Right atrium auricular region (tissue), 2 donors: ENCODE measurements at places on chromosomes 3 and 15.

DNA sequence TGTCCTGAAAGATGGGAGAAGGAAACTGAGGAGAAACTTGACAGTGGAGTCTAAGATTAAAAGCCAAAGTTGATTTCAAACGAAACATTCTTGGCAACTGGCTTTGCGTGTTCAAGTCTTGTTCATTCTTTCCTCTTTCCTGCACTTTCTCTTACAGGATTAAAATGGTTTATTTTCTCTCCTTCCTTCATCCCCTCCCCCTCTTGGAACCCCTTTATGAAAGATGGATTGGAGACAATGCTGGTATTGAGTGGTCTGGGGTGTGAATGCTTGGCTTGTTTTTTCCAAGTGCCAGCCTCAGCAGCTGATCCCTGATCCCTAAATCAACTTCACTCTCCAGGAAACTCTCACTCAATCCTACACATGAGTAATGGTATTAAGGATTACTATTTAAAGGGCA, 703 bp upstream of the LSAMP start:
- H3K36me3 ChIP-seq: no peaks in the 10 kb centered on the region
- H3K4me3 ChIP-seq: no peak overlapping the region
- H3K27me3 ChIP-seq: no peaks in the 10 kb centered on the region
- no peak for DNase-seq

- H3K27ac ChIP-seq: peak overlapping the region; percentile 97
- H3K4me1 ChIP-seq: peaks cover 22% of the 10 kb centered on the region
- DNase-seq: no peak
- no peak overlapping the region for H3K4me3 ChIP-seq
Measured at GRCh38 chr15:75369897-75370581, 1.6 kb upstream of the MAN2C1 start.

- H3K27me3 ChIP-seq: no peaks in the 10 kb centered on the region
- DNase-seq: no peak
- no peaks in the 10 kb centered on the region for H3K36me3 ChIP-seq
- no peak overlapping the region for H3K27ac ChIP-seq
- H3K4me3 ChIP-seq: no peak overlapping the region
- H3K4me1 ChIP-seq: no peaks in the 10 kb centered on the region
Measured at GRCh38 chr15:31828594-31828993, 201.7 kb upstream of the CHRNA7 start.

GRCh38 chr15:50675535-50676144, 11.0 kb downstream of the TRPM7 start:
- peaks cover 24% of the 10 kb centered on the region for H3K4me1 ChIP-seq
- H3K36me3 ChIP-seq: no peaks in the 10 kb centered on the region
- no peak overlapping the region for H3K4me3 ChIP-seq

- peaks cover 2% of the 10 kb centered on the region for H3K4me1 ChIP-seq
- no peaks in the 10 kb centered on the region for H3K27me3 ChIP-seq
- no peak for DNase-seq
- H3K4me3 ChIP-seq: no peak overlapping the region
Measured at GRCh38 chr3:141493184-141493583, 6.4 kb downstream of the RASA2 start.

- DNase-seq: no peak
- no peak overlapping the region for H3K27ac ChIP-seq
Measured at GRCh38 chr3:128280481-128281052, 127.3 kb downstream of the EEFSEC start.

DNA sequence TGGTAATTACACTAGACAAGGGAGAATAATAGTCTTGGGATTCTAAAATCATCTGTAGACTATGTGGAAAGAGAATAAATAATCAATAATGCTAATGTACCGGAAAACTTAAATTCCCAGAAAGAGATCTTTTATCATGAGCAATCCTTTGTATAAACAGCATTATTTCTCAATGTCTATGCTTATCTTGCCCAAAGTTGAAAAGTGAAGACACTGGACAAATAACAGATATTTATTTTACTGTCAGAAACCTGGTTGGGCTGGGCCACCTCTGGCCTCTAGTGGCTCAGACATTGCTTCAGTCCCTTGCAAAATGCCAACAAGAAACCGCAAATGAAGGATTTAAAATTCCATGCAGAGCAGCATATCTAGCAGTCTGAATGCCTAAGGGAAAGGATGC, 409.9 kb downstream of the FHIT start:
- no peak for DNase-seq
- H3K27me3 ChIP-seq: no peaks in the 10 kb centered on the region
- no peak overlapping the region for H3K27ac ChIP-seq
- no peaks in the 10 kb centered on the region for H3K36me3 ChIP-seq

DNA sequence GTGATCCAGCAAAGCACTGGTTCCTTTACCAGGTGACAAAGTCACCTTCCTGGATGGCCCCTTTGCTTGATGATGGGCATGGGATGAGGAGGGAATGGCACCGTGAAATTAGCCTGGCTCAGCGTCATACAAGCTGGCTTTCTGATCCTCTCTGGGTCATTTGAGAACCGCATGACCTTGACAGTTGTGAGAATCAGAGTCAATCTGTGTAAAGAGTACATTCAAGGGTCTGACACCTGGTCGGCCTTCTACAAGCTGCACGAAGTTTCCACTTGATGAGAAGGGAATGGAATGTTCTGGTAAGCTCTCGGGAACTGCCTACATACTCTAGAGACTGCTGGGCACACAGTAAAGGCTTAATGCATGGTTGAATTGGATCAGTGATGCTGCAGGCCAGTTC, 319.8 kb upstream of the TLE3 start:
- H3K4me3 ChIP-seq: no peak overlapping the region
- H3K4me1 ChIP-seq: no peaks in the 10 kb centered on the region
- no peaks in the 10 kb centered on the region for H3K36me3 ChIP-seq
- no peak overlapping the region for H3K27ac ChIP-seq
- DNase-seq: no peak
- H3K27me3 ChIP-seq: no peaks in the 10 kb centered on the region

DNA sequence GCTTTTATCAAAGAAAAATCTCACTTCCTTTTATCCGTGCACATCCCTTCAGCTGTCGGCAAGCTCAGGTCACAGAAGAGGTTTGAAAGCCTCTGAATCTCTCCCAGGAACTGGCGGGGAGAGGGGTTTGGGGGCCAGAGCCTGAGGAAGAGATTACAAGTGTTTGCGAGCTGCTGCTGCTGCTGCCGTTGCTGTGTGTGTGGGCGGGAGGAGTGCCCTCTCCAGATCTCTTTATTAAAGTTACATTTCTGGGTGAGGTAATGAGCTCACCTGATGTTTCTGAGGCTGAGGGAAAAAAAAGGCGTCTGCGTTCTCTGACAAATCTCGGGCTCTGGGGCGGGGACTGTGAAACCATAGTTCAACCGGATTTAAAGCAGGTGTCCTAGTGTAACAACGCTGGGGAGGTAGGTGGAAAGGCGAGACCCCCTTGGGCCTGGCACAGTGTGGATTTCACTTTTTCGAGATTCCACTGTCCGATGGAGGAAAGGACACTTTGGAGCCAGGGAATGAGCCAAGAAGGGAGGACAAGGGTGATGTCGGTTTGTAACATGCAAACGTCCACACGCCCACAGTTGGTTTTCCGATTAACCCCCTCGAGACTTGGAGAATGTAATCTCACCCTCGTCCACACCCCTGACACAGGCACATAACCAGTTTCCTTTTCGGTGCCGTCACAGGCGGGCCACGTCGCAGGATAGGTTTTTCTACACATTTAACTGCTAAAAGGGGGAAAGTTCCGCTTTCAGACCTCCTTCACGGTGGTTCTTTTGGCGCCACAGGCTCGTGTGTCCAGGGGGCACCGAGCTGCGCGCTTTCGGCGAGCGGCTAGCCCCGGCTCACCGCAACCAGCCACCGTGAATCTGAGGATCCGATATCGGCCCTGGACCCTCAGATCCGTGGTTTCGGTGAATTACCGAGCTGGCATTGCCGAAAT, 2.1 kb downstream of the ALCAM start:
- H3K4me3 ChIP-seq: peak overlapping the region; percentile 60
- peak; percentile 61 for DNase-seq
- peak overlapping the region; percentile 67 for H3K27ac ChIP-seq
- H3K36me3 ChIP-seq: no peaks in the 10 kb centered on the region
- H3K4me1 ChIP-seq: no peaks in the 10 kb centered on the region

GRCh38 chr3:159977295-159977694, 11.3 kb upstream of the IL12A start:
- no peaks in the 10 kb centered on the region for H3K36me3 ChIP-seq
- H3K27ac ChIP-seq: no peak overlapping the region
- H3K27me3 ChIP-seq: no peaks in the 10 kb centered on the region
- no peaks in the 10 kb centered on the region for H3K4me1 ChIP-seq
- DNase-seq: no peak
